ENCODE measurements at places on chromosomes 7 and 10.

DNA sequence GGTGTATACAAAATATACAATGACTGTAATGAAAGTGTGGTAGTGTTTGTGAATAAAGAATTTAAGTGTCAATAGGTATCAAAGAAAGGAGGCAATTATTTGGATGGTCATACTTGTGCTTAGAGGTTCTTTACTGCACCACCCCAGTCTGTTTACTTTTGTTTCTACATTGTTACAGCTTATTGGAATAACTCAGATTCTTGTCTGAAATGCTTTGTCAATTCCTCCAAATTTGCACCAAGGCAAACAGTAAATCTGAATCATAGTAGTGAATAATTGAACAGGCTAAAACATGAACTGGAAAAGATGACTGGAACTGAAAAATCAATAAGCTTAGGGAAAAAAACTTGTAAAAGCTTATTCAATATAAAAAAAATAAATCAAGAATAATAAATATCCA, 319.2 kb downstream of the EXOC4 start:
- DNase-seq: no peak

- DNase-seq: peak; percentile 54
Measured at GRCh38 chr7:28754027-28754426, 204.1 kb downstream of the TRIL start.

GRCh38 chr10:84966708-84967441, 638.5 kb downstream of the CCSER2 start:
- no peak for DNase-seq

GRCh38 chr7:158035343-158035742, 552.3 kb downstream of the PTPRN2 start:
- DNase-seq: no peak

- no peak for DNase-seq
Measured at GRCh38 chr7:152462995-152463708, 27.3 kb upstream of the KMT2C start.

GRCh38 chr10:110397856-110398255, 93.1 kb upstream of the SMNDC1 start:
- no peak for DNase-seq

DNA sequence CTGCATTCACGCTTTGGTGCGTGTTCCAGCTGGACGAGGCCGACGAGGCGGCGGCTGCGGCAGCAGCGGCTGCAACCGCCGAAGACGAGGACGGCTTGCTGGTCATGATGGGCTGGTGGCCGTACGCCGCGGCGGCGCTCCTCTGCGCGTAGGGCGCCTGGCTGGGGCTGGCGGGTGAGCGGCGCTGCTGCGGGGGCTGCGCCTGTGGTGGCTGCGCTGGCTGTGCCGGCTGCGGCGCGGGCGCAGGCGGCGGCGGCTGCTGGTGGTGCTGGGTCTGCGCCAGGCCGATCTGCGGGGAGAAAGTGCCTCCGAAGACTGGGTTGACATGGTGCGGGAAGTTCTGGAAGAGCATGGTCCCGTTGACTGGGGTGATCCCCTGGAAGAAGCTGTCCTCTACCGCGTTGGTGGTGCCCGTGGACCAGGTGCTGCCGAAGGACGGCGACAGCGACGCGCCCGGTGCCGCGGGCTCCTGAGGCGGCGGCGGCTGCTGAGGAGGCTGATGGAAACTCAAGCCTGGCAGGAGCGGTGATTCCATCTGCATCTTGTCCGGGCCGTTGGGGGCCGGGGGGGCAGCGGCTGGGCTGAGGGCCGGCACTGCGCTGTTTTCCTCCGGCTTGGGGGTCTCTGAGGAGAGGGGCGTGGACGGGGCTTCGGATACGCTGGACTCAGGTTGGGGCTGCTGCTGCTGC, 51.1 kb downstream of the CPEB3 start:
- peak; percentile 48 for DNase-seq

- no peak for DNase-seq
Measured at GRCh38 chr7:100561491-100562194, 12.1 kb downstream of the SAP25 start.

DNA sequence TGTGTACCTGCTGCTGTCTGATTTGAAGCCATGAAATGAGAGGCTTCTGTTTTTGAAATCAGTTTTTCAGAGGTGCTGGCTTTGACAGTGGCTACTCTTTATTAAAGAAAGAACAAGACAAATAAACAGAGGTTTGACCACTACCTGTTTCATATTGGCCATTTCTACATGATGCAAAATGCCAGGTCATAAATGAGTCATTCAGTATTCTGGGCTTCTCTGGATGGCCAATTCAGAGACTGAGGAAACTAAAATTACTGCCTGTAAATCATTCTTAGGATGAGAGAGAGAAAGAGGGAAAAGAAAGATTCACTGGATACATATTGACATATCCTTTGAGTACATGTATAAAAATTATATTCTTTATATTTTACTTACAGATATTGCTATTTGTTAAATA, 303.3 kb upstream of the ETV1 start:
- DNase-seq: no peak

DNA sequence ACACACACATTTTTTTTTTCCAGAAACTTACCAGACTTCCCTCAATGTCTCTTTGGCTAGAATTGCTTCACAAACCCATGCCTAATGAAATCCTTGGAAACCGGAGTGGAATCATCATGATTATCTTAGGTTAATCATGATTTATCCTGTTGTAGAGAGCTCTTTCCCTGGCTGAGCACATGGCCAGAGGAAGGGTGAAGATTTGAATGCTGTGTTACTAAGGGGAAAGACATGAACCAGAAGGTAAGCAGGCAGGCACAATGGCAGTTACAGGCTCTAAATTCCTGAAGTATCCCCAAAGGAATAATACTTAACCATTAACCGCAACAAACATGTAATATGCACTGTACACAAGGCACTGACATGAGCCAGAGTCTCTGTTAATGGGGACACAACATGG, 4.1 kb upstream of the RNF148 start:
- no peak for DNase-seq

DNA sequence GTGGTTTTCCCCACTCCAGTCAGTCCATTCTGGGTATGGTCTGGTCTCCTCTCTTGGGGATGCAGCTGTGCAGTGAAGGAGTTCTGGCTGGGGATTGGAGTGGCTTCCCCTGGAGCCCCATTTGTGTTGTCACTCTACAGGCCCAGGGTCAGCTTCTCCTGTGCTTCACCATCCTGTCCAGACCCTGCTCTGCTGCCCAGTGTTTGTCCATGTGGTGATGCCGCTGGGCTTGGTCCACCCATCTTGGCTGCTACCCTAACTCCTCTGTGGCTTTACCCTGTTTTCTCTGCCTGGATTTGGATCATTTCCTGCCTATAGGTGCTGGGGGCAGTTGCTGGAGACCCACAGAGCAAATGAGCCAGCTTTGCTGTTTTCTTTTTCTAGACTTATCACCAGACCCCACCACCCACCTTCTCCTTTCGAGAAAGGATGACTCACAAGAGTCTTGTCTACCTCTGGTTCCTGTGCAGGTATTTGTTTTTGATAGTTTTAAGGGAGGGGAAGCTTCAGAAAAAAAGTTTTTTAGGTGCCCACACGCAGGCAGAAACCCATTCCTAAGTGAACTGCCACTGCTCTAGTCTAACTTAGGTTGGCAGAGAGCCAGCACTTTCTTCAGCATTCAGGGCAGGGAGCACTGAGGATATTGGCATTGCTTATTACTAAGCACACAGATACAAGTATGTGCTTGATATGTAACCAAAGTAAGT, 8.5 kb downstream of the ZDHHC16 start:
- no peak for DNase-seq

DNA sequence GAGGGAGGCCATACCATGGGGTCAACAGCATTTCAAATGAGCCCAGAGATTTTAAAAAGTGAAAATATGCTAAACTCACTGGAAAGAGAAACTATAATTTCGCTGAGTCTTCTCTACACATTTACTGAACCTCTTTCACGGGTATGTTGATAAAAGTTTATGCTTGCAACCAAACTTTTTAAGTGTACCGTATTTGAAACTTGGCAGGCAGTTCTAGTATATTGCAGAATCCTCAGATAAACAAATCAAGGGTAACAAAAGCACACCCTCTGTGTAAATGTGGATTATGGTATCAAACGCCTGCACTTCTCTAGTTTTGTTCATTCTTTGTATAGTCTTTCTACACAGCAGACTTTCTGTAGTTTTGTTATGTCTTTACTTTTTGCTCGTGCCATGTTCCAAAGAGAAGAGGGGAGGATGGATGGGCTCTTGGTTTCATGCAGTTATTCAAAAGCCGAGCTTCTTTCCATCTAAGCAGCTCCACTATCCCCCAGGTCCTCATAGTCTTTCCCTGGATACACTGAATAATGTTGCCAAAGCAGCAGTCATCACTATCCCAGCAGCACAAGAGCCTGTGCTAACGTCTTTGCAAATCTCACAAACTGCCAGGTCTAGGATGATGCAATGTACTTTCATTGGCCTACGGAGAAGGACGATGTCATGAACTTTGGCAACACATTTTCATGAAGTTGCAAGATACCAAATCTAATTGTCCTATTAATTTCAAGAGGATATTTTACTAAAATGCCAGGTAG, 131.2 kb downstream of the MPP7 start:
- no peak for DNase-seq

DNA sequence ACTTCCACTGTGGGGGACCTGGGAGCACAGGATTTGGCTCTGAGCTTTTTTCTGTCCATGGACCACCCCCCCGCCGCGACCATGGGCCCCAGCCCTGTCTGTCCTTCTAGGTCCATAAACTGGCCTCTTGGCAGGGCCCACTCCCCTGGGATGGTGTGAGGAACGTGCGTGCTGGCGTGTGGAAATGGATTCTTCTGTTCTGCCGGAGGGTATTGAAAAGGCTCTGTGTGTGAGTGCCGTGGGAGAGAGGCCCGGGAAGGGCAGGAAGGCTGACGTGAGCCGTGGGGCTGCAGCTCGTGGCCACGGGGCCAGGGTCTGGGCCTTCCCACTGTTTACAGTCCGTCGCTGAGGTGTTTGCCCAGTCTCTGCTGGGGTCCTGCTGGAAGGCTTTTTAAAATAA, 123.7 kb downstream of the GRK5 start:
- no peak for DNase-seq

GRCh38 chr7:114107522-114107921, 188.7 kb upstream of the PPP1R3A start:
- DNase-seq: no peak

DNA sequence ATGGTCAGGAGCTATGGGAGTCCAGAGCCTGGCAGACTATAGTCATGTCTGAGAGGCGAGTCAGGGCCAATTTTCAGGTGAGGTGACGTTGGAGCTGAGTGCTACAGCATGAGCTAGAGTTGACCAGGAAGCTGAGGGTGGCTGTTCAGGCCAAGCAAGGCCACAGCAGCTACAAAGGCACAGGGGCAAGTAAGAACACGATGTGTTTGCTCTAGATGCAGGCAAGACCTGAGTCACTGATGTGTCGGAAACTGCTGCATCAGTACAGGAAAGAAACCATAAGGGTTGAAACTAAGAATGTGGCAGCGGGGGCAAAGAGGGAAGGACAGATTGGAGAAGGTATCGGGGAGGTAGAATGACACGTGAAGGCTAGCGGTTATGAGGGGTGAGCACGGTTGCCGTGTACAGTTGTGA, 11.8 kb upstream of the RRP12 start:
- no peak for DNase-seq

DNA sequence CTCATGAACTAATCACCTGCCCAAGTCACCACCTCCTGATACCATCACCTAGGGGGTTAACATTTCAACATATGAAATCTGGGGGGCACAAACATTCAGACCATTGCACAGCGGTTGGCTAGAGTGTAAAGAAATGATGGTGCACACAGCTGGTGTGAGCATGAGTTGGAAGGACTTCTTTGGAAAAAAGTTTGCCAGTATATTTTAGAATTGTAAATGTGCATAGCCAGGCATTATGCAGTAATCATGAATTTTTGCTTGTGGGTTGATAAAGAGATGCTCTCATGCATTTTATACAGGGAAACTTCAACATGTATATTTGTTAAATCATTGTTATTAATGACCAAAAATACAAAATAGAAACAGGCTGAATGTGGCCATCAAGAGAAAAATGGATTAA, 100.0 kb downstream of the VWC2 start:
- no peak for DNase-seq

GRCh38 chr7:112018305-112019030, 187.7 kb downstream of the DOCK4 start:
- no peak for DNase-seq

DNA sequence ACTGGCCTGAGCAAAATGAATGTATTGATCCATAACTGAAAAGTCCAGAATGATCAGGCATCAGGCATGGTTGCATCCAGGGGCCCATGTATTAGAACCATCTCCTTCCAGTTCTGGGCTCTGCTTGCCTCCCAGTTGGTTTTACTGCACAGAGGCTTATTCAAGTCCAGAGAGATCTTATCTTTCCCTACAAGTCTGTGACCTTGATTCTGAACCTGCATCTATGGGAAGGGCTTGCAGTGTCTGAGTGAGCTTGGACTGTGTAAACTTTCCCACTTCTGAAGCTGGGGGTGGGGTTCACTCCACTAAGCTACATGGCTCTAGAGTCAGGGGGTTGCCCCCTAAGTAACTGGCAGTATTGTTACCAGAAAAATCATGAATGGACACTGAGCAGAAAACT, 136.2 kb downstream of the TCF7L2 start:
- DNase-seq: no peak

GRCh38 chr7:2601065-2601464, 30.7 kb upstream of the TTYH3 start:
- no peak for DNase-seq

- no peak for DNase-seq
Measured at GRCh38 chr10:16192337-16192736, 244.5 kb upstream of the PTER start.

DNA sequence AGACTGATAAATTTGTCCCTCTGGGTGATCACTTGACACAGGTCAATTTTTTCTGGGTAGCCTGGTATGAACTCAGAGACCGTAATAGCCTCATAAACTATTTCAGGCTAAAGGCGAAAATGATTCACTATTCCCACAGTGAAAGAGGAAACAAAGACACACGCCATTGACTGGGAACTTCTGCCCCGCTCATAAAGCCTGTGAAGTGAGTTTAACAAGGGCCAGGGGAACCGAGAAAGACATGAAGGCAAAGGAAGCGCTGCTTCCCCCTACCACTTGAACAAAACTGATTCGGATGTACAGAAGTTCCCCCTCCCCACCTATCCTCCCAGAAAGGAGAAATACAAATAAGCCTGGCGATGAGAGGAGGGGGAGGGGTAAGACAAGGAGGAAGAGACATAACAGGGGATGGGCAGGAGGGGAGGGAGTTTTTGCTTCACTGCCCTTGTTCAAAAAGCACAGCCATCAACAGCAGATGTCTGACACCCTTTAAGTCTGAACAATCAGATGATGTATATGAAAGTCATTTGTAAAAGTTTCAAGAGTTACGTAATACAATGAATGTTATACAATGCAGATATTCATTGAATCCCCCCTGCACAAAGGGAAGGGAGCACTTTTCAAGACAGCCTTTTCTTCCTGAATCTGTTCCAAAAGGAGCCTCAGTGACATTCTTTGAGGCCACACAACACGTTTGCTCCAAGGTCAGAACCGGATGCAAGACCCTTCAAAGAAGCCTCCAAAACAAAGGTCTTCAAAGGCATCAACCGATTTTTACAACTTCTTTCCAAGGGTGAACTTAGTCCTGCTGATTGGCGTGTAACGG, 734 bp downstream of the ABCB4 start:
- DNase-seq: no peak

DNA sequence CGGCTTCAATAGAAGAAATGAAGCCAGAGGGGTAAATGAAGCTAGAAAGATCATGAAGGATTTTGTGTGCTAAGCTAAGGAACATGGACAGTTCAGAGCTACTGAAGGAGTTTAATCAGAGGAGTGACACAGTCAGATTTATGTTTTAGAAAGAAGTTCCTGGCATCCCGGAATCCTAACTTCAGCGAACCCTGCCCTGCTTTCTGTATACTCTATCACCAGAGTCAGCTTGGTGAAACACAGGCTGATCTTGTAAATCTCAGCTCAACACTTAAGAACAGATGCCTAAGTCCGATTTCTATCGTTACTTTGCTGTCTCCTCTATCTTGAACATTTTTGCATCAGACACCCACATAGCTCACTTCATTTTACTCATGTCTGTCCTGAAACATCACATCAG, 9.1 kb downstream of the AHR start:
- no peak for DNase-seq

Data from anterior cingulate cortex (tissue), 58 donors.